Sigmoid colon (tissue), 7 donors: ENCODE measurements at places on chromosomes 1 and 21.

- H3K4me1 ChIP-seq, result peaks cover 6% of the 10 kb centered on the region
- no peak overlapping the region for H3K4me3 ChIP-seq
- no peak for DNase-seq
- no peaks in the 10 kb centered on the region for H3K36me3 ChIP-seq
- H3K27me3 ChIP-seq, result no peaks in the 10 kb centered on the region
Measured at GRCh38 chr1:119375366-119375765, 6.8 kb downstream of the HAO2 start.

GRCh38 chr21:15071009-15071408, 6.2 kb upstream of the NRIP1 start:
- H3K27me3 ChIP-seq, result no peaks in the 10 kb centered on the region
- H3K36me3 ChIP-seq, result no peaks in the 10 kb centered on the region
- no peak for DNase-seq
- no peak overlapping the region for H3K27ac ChIP-seq
- H3K4me3 ChIP-seq, result no peak overlapping the region

- no peaks in the 10 kb centered on the region for H3K27me3 ChIP-seq
- DNase-seq, result no peak
- H3K36me3 ChIP-seq, result no peaks in the 10 kb centered on the region
- H3K4me1 ChIP-seq, result no peaks in the 10 kb centered on the region
- no peak overlapping the region for H3K27ac ChIP-seq
Measured at GRCh38 chr1:200330741-200331428, 79.0 kb downstream of the ZNF281 start.

DNA sequence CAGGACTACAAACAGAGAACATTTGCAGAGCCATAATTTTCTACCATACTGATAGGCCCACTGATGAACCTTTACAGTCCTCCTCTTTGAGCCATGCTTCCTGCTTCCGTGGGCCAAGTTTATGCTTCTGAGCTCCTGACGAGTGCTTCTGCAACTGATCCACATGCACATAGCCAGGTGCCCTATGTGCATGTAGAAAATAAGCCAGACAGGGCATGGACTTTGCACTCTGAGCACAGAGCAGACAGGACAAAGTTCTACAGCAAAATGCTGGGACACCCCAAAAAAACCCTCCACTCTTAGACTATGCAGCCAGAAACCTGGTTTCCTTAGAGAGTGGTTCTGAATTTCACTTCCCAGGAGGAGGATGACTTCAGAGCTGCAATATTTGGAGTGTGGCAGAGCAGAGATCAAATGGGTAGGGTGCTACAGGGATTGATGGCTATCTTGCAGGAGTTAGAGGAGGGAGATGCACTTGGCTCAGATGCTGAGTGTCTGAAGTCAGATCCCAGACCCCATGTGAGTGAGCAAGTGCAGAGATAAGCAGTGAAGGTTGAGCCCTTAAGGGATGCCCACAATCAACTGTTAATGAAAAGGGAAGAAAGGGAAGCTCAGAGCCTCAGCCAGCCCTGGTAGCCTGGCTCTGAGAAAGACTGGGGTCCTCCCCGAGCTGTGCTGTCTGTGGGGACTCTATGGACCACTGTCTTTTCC, 230.9 kb downstream of the DUSP10 start:
- H3K36me3 ChIP-seq, result no peaks in the 10 kb centered on the region
- no peak for DNase-seq
- H3K27me3 ChIP-seq, result no peaks in the 10 kb centered on the region
- no peak overlapping the region for H3K4me3 ChIP-seq

- no peak overlapping the region for H3K4me3 ChIP-seq
- no peaks in the 10 kb centered on the region for H3K4me1 ChIP-seq
- no peaks in the 10 kb centered on the region for H3K27me3 ChIP-seq
- no peak overlapping the region for H3K27ac ChIP-seq
- peak; percentile 70 for DNase-seq
- no peaks in the 10 kb centered on the region for H3K36me3 ChIP-seq
Measured at GRCh38 chr1:210400043-210400840, 71.5 kb downstream of the HHAT start.

- H3K27me3 ChIP-seq, result no peaks in the 10 kb centered on the region
- H3K27ac ChIP-seq, result peak overlapping the region; percentile 39
- peaks cover 55% of the 10 kb centered on the region for H3K4me1 ChIP-seq
- H3K4me3 ChIP-seq, result no peak overlapping the region
Measured at GRCh38 chr1:59678493-59679228, 136.1 kb upstream of the HOOK1 start.

- H3K27me3 ChIP-seq, result no peaks in the 10 kb centered on the region
- H3K36me3 ChIP-seq, result no peaks in the 10 kb centered on the region
- peak; percentile 98 for DNase-seq
Measured at GRCh38 chr1:61184040-61184713, 101.8 kb downstream of the NFIA start.

GRCh38 chr1:167544447-167545093, 9.0 kb downstream of the CREG1 start:
- H3K4me1 ChIP-seq, result no peaks in the 10 kb centered on the region
- peak overlapping the region; percentile 3 for H3K27ac ChIP-seq
- no peaks in the 10 kb centered on the region for H3K27me3 ChIP-seq
- H3K36me3 ChIP-seq, result peaks cover 51% of the 10 kb centered on the region
- no peak for DNase-seq

GRCh38 chr21:39000496-39000895, 182.8 kb downstream of the PSMG1 start:
- no peak overlapping the region for H3K4me3 ChIP-seq
- H3K27ac ChIP-seq, result peak overlapping the region; percentile 11
- no peak for DNase-seq
- H3K4me1 ChIP-seq, result peaks cover 15% of the 10 kb centered on the region
- no peaks in the 10 kb centered on the region for H3K36me3 ChIP-seq

DNA sequence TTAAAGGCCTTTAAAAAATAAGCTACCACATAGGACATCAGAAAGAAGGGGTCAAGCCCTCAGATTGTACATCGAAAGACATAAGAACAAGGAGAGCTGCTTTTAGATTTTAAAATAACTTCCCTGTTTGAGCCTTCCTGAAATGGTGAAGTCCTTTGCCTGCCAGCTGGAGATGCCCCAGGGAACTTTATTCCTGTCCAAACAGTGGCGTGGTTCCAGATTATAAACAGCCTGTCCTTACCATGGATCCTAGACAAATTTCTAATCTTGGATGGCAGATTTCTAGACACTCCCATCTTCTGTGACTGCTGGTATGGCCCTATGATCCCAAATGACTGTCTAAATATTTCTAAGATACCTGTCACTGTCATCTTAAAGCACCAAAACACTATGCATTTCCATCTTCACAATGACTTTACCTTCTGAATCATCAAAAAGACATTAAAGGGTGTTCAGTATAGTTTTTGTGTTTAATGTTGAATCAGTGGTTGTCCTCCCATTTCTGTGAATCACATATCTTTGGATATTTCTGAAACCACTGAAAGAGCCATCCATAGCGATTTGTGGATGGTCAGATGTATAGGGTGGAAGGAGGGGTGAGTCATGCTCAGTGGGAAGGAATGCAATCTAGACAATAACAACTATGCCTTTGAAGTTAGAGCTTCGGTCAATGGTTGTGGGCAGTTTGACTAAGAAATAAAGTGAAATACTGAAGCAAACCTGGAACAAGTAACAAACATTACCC, 23.2 kb downstream of the ILDR2 start:
- H3K27me3 ChIP-seq, result no peaks in the 10 kb centered on the region
- no peaks in the 10 kb centered on the region for H3K4me1 ChIP-seq
- H3K36me3 ChIP-seq, result no peaks in the 10 kb centered on the region
- H3K4me3 ChIP-seq, result no peak overlapping the region
- DNase-seq, result peak; percentile 74
- peak overlapping the region; percentile 75 for H3K27ac ChIP-seq

GRCh38 chr21:41752231-41752681, 14.6 kb downstream of the RIPK4 start:
- no peaks in the 10 kb centered on the region for H3K36me3 ChIP-seq
- H3K4me3 ChIP-seq, result no peak overlapping the region

DNA sequence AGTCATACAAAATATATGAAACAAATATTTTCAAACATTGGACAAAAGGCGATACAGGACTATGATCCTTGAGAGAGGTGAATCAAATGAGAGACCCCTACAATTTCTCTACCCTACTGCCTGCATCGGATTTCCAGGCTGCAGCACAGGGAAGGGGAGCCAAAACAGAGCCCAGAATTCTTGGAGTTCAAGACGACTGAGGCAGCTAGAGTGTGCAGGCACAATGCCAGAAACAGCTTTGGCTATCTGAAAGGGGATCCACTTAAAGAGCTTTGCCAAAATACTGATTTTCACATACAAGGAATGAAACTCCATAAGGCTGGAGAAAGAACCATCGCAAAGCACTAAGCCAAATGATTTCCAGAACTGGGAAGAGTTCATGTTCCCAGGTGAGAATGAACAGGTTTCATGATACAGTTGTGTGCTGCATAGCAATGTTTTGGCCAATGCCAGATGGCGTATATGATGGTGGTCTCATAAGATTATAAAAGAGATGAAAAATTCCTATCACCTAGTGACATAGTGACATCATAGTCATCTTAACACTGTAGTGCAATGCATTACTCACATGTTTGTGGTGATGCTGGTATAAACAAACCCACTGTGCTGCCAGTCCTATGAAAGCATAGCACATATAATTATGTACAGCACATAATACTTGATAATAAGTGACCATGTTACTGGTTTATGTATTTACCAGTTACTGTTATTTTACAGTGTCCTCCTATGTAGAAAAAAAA, 77.5 kb downstream of the KCND3 start:
- H3K27ac ChIP-seq, result no peak overlapping the region
- peaks cover 14% of the 10 kb centered on the region for H3K4me1 ChIP-seq
- no peaks in the 10 kb centered on the region for H3K27me3 ChIP-seq
- peak; percentile 9 for DNase-seq
- H3K4me3 ChIP-seq, result no peak overlapping the region

- no peak overlapping the region for H3K4me3 ChIP-seq
- no peak for DNase-seq
- peaks cover 40% of the 10 kb centered on the region for H3K4me1 ChIP-seq
- H3K27ac ChIP-seq, result no peak overlapping the region
Measured at GRCh38 chr1:243558576-243558975, 291.5 kb downstream of the AKT3 start.

DNA sequence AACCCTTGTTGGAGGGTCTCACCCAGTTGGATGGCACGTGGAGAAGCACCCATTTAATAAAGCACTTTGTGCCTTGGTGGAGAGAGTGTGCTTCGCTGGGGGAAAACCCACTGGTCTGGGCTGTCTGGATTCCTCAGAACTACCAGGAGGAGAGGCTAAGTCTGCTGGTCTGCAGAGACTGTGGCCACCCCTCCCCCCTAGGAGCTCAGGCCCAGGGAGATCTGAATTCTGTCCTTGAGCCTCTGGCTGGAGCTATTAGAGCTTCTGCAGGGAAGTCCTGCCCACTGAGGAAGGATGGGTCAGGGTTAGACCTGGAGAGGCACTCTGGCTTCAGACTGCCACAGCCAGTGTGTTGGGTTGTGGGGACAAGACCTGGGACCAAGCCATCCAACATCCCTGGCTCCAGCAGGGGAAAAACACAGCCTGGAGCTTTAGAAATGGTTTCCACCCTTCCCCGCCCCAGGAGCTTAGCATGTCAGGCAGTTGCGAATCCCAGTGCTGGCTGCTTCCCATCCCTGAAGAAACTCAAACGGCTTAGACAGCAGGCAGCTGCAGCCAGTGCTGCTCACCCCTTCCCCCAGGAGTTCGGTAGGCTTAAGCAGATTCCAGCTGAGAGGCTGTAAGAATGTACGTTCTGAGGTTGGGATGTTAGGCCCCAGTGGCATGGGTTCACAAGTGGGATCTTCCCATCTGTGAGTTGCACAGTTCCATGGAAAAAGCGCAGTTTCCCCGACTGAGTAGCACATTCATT, 288.3 kb downstream of the TGFB2 start:
- H3K4me1 ChIP-seq, result no peaks in the 10 kb centered on the region
- no peak overlapping the region for H3K4me3 ChIP-seq
- H3K36me3 ChIP-seq, result no peaks in the 10 kb centered on the region
- DNase-seq, result no peak

DNA sequence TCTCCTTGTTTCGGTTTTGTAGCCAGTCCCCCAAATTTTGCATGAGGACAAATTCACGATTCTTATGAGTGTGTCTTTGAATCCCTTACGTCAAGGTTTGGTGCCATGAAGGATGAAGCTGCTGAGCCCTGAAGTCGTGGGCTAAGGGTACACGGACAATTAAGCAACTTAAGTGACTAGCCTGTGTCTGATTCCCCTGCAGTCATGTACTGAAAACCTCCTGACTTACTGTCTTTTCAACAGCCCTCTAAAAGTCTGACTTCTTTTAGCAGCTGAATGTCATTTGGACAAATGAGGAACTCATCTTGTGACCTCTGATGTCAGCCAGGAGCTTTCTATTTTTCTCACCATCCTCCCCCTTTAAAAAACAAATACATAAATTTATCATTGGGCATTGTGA, 27.1 kb upstream of the C1orf105 start:
- DNase-seq, result no peak
- no peaks in the 10 kb centered on the region for H3K27me3 ChIP-seq
- H3K36me3 ChIP-seq, result no peaks in the 10 kb centered on the region
- no peak overlapping the region for H3K4me3 ChIP-seq

DNA sequence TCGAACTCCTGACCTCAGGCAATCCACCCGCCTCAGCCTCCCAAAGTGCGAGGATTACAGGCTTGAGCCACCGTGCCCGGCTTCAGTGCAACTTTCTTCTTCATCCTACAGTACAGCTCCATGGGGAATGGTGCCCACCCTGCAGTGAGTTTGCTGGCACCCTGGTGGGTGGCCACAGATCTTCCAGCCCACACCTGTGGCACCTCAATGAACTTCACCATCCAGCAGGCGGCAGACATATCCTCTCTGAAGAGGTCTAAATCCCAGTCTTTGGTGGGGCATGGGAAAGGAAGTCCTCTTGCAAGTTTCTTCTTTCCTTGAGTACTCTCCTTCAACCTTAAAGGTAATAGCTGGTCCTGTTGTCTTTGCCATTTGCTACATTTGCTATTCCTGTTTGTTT, 18.1 kb upstream of the ZBTB8A start:
- H3K27ac ChIP-seq, result no peak overlapping the region
- H3K36me3 ChIP-seq, result no peaks in the 10 kb centered on the region
- H3K27me3 ChIP-seq, result no peaks in the 10 kb centered on the region
- H3K4me3 ChIP-seq, result no peak overlapping the region
- no peak for DNase-seq
- H3K4me1 ChIP-seq, result no peaks in the 10 kb centered on the region

GRCh38 chr21:45607021-45607908, 36.3 kb upstream of the PCBP3 start:
- DNase-seq, result no peak
- H3K4me3 ChIP-seq, result no peak overlapping the region
- no peaks in the 10 kb centered on the region for H3K36me3 ChIP-seq
- H3K27me3 ChIP-seq, result no peaks in the 10 kb centered on the region
- no peaks in the 10 kb centered on the region for H3K4me1 ChIP-seq
- H3K27ac ChIP-seq, result no peak overlapping the region
